ENCODE measurements at places on chromosomes 2 and 18. TPM values are rescaled to one million over a fixed set of nuclear protein-coding genes. Genes with fewer than 3 reads are reported as not detected.
A peak's percentile ranks its signal among the peaks of the same experiment; 100 is the strongest.

NBAS gene
- total RNA-seq, result 22.2 TPM

GPR75 gene
- total RNA-seq, result 1.0 TPM

GALNT1 gene
- total RNA-seq, result 63.0 TPM

KYNU gene
- 11.3 TPM for total RNA-seq

ZNF638 gene
- total RNA-seq, result 44.7 TPM

LYPD6B gene
- total RNA-seq, result 28.8 TPM

TNFAIP6 gene
- total RNA-seq, result not detected

DNA sequence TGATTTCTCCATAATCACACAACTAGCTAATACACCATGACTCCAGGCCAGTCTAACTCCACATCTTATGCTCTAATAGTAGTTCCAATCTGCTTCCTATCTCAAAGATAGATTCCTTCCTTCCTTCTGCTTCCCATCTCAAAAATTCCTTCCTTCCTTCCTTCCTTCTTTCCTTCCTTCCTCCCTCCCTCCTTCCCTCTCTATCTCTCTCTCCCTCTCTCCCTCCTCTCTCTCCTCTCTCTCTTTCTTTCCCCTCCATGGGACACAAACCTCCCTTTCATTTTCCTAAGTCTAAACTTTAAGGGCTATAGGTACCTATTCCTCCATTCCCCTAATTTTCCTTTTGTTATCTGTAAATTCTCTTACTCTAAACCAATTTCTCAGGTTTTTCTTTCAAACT, 62.5 kb downstream of the CCDC88A start:
- DNase-seq, result no peak

- no peak for DNase-seq
These were observed 152.6 kb upstream of the SLC1A4 start for GRCh38 chr2:64836566-64836965.

- no peak for DNase-seq
These were observed 397.1 kb upstream of the CDH20 start for GRCh38 chr18:60936101-60936500.

GRCh38 chr2:33436083-33436482, 40.4 kb upstream of the RASGRP3 start:
- DNase-seq, result no peak

DNA sequence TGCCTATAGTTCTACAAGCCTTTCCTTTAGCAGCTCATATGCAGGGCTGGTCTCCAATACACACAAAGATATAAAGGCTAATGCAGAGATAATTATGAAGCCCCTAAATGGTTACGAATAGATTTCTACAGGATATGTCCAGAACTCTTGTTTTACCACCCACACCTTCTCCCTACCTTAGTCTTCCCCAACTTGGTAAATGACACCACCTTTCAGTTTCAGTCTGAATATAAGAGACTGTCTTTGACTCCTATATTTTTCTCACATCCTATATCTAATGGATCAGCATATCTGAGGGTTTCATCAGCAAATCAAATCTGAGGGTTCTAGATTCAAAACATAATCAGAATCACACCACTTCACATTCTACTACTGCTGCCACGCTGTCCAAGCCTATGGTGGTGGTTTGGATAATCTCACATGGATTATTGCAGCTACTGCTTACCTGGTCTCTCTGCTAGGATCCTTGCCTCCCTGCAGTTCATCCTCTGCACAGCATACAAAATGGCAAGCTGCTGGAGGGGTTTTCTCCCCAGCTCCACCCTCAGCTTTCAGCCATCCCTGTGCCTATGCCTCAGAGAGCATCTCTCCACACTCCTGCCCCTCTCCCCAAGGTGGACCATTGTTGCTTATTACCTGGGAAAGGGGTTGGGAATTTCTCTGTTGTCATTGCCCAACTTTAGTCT, 178.0 kb upstream of the SPOPL start:
- no peak for DNase-seq

GRCh38 chr18:22324191-22325131, 93.3 kb downstream of the CTAGE1 start:
- DNase-seq, result peak; percentile 51

- DNase-seq, result no peak
These were observed 9.3 kb upstream of the NMS start for GRCh38 chr2:100460904-100461530.

DNA sequence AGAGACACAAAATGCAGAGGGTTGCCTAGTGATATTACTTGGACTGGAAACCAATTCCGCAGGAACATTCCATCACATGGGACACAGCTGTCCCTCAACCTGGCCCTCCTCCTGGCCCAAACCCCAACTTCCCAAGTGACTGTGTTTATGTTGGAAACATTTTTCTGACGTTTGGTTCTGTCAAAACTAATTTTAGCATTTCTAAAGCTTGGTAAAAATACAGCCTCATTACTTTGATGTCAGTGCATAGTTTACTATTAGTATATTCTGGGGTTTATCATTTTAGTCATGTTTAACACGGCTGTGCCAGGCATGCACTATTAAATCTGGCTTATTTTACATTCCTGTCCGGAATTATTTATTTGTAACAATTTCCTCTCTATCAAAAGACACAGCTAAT, 69.9 kb downstream of the GLI2 start:
- DNase-seq, result no peak

- DNase-seq, result no peak
These were observed 313.7 kb upstream of the MGAT5 start for GRCh38 chr2:133940134-133940533.
